ENCODE measurements at places on chromosomes 7 and 10.

GRCh38 chr7:17584822-17585221 is 286.4 kb downstream of the AHR start:
- no peak for DNase-seq

GRCh38 chr7:82384779-82385178 is 58.8 kb downstream of the CACNA2D1 start:
- no peak for DNase-seq

DNA sequence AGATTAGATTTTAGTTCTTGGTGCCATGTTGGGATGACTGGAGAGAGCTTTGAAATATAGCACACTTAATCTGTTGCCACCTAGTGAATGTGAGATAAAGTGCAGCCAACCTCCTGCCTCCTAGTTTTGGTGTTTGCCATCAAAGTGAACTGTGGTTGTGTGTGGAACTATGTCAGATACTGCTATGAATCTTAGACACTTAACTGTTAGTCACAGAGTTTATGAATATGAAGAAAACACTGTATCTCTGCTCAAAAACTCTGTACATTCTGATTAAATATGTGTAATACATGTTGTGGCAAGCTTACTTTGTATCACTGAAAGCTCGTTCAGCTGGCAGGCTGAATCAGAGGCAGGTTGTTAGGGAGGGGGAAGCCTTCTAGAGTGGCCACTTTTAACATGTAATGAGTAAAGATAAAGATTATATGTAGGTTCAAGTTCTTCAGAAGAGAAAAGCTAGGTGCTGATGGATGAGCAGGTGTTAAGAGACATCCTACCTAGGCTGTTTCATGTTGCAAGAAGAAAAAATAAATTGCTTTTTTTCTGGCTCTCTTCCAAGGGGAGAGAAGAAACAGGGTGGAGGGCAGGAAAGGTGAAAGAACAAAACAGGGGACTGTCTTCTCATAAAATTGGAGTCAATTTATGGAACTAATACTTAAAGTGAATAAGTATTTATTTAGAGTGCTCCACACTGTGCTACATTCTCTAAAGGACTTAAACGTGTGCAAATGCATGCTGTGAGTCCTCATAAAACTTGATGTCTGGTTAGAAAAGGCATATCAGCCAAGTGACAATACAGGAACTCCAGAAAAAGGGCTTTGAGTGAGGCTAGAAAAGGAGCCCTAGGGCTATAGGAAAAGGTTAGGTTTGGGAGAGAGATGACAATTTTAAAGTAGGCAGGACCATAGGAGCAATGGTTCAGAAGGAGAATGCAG is 14.1 kb upstream of the LAMB1 start:
- peak; percentile 55 for DNase-seq

GRCh38 chr7:30983042-30983913 is 19.5 kb downstream of the GHRHR start:
- peak; percentile 59 for DNase-seq
